ENCODE measurements at places on chromosomes 4 and X.

GRCh38 chrX:141405486-141405852 lies 163.2 kb upstream of the SPANXC start:
- DNase-seq, result no peak

GRCh38 chr4:16545656-16546055 lies 319.4 kb upstream of the TAPT1 start:
- DNase-seq, result no peak

- DNase-seq, result no peak
Measured at GRCh38 chr4:52081216-52081615, 30.1 kb downstream of the SPATA18 start.

GRCh38 chr4:149719357-149719756 lies 96.3 kb downstream of the IQCM start:
- DNase-seq, result no peak

DNA sequence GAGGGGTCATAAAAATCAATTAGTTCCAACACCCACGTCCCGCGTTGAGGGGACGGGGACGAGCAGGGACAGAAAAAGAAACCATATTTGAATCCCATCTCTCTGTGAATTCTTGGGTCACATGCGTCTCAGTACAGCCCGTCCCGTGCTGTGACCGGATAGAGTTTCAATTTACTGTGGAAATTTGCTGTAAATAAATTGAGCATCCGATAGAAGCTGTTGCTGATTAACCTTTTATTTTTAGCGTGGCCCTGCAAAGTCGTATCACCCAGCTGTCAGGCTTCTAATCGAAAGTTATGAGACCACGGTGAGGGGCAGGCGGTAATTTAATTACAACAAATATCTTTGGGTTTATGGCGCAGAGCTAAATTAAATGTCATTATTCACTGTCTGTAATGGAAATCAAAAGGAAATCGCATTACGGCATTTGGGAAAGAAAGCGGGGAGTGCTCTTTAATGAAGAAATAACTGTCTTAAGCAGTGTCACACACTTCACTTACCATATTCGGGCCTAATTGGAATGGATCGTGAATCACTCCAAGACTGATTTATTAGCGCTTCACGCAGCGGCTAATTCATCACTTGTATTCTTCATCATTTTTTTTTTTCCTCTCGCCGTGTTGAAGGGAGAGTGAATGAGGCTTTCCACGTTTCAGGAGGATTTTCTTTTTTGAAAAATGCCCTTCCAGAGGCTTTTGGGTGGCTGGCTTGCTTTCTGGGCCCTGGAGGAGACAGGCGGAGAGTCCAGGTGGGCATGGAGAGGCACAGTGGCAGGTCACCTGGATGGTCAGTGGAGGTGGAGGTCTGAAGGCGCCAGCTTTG lies 7.3 kb downstream of the SHOX start:
- no peak for DNase-seq

- DNase-seq, result no peak
Measured at GRCh38 chr4:189773909-189774308, 166.8 kb upstream of the FRG1 start.

GRCh38 chr4:87840149-87840548 lies 7.4 kb downstream of the MEPE start:
- DNase-seq, result no peak

DNA sequence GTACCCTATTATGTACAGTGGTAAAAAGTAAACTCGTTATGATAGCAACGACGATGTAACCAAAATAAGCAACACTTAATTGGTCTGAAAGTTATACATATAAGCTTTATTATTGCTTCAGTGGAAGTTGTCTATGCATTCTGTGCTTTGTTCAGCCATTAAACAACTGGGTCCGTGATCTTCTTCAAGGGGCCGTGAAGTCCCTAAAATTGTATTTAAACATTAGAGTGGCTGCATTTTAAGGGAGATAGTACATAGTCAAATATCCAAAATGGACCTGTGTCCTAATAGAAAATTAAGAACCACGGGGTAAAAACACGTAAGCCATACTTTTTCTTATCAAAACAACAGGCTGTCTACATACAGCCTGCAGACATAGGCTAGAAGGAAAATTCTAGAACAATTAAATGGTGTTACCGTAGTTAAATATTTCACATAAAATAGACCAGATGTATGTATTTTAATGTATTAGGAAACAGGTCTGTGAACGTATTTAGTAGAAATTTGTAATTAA lies 2.1 kb downstream of the GUCY1A1 start:
- no peak for DNase-seq

GRCh38 chrX:143378851-143379250 lies 138.4 kb downstream of the SPANXN3 start:
- no peak for DNase-seq

- DNase-seq, result no peak
Measured at GRCh38 chr4:151169223-151169622, 69.8 kb downstream of the RPS3A start.

GRCh38 chr4:185290656-185291055 lies 81.3 kb downstream of the SNX25 start:
- DNase-seq, result no peak

DNA sequence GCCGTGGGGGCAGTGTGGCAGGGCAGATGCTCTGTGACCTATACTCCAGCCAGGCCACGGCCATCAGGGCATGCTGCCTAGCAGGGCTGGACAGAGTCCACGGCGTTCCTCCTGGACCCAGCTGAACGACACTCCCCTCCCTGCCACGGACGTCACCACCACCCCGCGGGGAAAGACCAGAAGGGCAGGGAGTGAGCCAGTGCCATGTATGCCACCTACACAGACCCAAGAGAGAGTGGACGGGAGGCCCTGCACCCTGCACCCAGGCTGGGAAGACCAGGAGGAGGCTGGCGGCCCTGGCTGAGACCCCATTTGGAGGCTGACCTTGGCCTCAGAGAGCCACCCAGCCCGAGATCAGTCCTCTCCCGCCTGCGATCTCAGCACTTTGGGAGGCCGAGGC lies 101.9 kb downstream of the FAM53A start:
- DNase-seq, result no peak

DNA sequence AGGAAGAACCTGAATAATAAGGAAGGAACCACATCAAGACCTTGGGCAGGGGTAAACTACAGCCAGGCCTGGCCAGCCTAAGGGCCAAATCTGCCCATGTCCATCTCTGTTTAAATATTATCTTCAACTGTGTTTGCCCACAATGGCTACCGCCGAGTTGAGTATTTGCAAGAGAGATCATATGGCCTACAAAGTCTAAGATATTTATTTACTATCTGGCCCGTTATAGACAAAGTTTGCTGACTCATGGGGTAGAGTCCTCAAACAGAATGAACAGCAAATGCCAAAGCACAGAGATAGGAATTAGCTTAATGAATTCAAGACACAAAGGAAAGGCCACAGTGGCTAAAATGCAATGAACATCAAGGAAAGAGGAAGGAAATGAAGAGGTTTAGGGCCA lies 44.8 kb downstream of the RPS6KA3 start:
- DNase-seq, result no peak

GRCh38 chr4:87054900-87055299 lies 120.1 kb downstream of the AFF1 start:
- DNase-seq, result no peak

DNA sequence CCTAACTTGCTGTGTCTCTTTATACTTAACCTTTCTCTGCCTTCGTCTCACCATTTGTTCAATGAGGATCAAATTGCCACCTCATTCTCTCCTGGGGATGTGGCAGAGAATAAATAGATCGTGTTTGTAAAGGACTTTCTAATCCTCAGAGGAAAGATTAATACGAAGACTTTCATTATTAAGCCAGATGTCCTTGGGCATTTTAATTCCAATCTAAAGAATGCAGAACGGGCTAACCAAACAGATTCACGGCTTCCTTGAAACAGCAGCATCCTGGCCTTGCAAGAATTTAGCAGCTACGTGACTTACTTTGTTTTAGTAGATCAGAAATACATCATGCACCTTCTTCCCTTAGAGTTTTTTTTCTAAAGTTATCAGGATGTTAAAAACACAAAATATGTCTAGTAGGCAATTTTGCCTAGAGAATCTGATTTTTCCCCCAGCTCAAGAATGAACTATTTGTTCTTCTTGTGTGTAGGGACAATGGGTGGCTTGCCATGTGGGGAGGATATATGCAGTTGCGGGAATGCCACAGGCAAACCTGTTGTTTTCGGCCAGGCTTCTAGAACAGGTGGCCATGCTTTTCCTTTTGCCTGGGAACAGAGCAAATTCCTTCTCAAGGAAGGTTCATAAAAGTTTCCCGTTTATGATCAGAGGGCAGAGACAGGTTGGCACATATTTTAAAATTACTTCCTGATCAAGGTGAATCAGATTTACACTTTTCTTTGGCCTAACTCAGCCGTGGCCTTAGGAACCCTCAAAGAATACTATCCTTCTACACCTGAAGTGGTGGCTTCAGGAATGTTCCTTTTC lies 3.0 kb downstream of the MID1 start:
- DNase-seq, result no peak

DNA sequence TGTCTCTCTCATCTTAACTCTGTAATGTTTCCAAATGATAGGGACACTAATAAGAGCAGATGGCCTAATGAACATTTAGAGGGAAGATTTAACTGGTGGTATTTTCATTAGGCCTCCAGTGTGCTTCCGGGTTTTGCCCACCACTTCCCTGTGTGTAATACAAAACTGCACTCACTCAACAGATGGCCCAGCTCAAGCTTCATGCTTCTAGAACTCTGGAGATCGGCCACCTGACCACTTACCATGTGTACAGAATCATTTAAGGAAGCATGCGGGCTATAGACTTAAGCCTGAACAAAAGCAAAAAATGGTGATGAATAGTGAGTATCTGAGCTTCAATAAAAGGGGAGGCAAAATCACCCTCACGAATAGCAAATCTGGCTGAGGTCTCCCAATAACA lies 89.3 kb downstream of the SH2D1A start:
- no peak for DNase-seq

GRCh38 chr4:32499171-32499570 lies 1779.0 kb downstream of the PCDH7 start:
- DNase-seq, result no peak

Measured in stimulated activated CD4-positive, alpha-beta T cell treated with anti-CD3 and anti-CD28 coated beads, Interleukin-12 subunit alpha, Interleukin-12 subunit beta, amount 100 ng/mL, for 48 hours (primary cell).